ENCODE measurements at places on chromosomes 13 and 19.

DNA sequence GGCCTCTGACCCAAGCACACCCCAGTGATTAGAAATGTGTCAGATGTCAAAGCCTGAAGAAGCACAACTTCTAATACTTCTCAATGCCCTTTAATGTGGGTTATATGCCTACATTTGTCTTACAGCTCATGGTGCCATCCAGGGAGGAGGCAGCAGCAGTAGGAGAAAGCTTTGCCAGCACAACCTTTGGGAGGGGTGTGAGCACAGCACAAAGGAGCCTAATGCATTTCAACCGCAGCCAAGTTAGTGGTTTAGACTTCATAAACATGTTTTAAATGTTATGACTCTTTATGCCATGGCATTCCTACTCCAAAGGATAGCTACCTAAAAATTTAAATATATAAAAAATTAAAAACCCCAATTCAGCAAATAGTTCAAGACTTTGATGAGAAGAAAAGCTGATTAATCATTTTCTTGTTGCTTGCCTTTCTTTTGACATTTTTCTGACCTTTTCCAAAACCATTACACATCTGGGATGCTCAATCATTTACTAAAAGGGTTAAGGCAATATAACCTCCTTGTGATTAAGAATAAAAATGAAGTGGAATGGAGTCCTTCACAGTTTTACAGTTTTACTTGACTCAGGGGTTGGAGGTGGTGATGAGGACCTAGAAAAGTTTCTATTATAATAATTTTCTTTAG lies 142.7 kb downstream of the DLEU7 start:
- no peak for DNase-seq

DNA sequence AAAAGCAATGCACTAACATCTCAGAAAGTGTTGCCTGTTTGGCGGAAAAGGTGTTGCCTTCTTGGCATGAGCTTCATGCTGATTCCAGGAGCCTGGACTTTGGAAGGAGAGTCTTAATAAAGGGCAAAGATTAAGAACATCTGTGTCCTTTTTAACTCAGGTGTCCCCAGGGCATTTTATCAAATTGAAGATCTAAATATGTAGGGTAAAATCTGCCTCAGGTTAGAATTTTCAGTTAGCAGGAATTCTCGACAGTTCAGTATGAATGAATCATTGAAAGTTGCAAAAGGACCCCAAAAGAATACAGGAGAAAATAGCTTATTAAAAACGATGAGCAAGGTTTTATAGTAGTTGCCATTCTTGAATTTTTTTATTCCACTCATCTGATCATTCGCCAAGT lies 325.2 kb downstream of the SUCLA2 start:
- no peak for DNase-seq

DNA sequence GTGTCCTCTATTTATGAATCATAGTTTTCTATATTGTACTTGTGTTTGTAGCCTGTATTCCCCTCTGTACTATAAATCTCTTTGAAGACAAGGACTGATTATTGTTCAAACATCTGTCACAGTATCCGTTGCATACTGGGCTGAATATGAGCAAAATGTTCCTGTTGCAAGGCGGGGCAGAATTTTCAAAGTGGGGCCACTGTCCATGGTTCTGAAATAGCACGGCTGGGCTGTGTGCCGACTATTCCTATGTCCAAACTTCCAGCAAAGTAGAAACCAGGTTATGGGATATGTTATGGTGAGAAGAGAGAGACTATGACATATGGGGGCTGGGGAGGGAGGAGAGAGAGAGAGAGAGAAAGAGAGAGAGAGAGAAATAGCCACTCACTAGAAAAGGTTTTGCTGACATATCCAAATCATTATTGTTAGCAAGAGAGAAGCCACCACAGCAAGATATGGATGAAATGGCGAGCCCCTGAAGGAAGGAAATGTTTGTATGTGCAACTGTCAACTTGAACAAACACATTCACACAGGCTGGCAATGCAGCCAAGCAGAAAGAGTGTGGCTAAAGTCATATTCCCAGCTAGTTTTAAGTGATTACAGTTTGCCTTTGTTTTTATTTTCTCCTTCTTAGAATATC lies 107.0 kb upstream of the GPR12 start:
- DNase-seq = no peak

DNA sequence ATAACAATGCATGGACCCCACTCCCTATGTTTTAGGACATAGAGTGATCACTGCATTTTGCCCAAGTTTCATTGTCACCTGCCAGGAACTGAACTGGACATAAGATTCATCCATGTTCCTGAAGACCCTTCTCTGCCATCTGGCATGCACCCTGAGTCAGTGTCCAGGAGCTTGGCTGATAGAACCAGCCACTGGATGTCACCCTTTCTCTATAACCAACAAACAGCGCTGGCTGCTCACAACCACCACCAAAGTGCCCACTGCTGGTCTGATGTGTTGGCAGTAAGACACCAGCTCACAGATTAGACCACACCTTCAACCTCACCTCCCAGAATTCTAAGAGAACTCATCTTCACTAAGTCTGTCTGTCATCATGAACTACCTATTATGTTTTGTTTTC lies 333.4 kb downstream of the ITGBL1 start:
- no peak for DNase-seq

DNA sequence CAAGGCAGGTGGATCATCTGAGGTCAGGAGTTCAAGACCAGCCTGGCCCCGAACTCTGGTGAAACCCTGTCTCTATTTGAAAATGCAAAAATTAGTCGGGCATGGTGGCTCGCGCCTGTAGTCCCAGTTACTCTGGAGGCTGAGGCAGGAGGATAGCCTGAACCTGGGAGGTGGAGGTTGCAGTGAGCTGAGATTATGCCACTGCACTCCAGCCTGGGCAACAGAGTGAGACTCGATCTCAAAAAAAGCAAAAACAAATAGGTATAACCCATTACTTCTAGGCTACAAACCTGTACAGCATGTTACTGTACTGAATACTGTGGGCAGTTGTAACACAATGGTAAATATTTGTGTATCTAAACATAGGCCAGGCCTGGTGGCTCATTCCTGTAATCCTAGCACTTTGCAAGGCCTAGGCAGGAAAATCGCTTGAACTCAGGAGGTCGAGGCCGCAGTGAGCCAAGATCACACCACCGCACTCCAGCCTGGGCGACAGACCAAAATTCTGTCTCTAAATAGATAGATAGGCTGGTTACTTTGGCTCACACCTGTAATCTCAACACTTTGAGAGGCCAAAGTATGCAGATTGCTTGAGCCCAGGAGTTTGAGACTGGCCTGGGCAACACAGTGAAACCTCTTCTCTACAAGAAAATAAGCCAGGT lies 63.5 kb downstream of the MYO9B start:
- DNase-seq = no peak

DNA sequence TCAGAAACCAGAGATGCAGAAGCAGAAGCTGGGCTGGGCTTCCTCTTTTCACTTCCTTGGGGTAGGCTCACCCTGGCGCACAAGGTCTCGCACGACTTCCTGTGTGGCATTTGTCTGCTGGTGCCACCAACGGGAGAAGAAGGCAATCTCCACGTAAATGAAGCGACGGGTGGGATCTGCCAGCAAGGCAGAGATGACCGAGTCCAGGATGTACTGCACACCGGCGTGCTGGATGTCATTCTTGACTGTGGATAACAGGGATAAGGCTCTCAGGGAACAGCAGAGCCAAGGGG lies 1.3 kb downstream of the MAN2B1 start:
- DNase-seq = no peak

- peak; percentile 87 for DNase-seq
Observed at GRCh38 chr19:1264801-1265614, 4.1 kb upstream of the CIRBP start.

DNA sequence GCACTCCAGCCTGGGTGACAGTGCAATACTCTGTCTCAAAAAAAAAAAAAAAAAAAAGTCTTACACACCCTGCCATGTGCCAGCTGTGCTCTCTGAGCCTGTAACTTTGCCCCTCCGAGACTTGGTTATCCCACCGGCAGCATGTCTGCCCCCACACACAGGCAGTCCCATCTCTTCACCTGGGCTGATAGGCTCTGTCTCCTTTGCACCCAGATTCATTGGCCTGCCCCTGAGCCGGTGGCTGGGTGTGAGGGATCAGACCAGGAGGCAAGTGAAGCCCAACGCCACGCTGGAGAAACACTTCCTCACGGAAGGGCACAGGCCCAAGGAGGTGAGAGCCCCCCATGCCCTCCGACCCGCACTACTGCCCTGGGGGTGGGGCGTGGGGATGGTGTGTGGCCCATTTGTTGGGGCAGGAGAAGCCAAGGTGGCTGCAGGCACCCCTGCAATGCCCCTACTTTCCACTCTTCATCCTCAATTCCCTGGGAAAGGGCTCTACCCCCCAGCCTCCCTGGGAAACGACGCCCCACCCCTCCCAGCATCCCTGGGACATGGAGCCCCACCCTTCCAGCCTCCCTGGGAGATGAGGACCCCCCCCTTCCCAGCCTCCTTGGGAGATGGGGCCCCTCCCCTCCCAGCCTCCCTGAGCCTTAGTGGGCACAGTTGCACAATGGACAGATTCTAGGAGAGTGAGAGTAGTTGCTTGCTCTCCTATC lies 45.3 kb downstream of the CERS4 start:
- no peak for DNase-seq

- DNase-seq = no peak
Observed at GRCh38 chr19:43504426-43505185, at the start of gene PHLDB3. TSS of gene PHLDB3 (minus strand) at chr19:43504746. CDS start at chr19:43504118, 628 bp downstream.

GRCh38 chr19:47104680-47105079 lies 8.9 kb downstream of the ZC3H4 start:
- no peak for DNase-seq

GRCh38 chr13:80118506-80118905 lies 222.4 kb downstream of the SPRY2 start:
- DNase-seq = no peak

- DNase-seq = no peak
Observed at GRCh38 chr13:60620611-60621395, 223.8 kb downstream of the TDRD3 start.

- DNase-seq = no peak
Observed at GRCh38 chr13:113451951-113452421, 1.3 kb downstream of the ADPRHL1 start.

All from GM04504 (cell line).